Stimulated activated CD4-positive, alpha-beta T cell treated with anti-CD3 and anti-CD28 coated beads, Interleukin-15, amount 100 ng/mL, for 1 hour (primary cell): ENCODE measurements at places on chromosomes 16 and 17.

DNA sequence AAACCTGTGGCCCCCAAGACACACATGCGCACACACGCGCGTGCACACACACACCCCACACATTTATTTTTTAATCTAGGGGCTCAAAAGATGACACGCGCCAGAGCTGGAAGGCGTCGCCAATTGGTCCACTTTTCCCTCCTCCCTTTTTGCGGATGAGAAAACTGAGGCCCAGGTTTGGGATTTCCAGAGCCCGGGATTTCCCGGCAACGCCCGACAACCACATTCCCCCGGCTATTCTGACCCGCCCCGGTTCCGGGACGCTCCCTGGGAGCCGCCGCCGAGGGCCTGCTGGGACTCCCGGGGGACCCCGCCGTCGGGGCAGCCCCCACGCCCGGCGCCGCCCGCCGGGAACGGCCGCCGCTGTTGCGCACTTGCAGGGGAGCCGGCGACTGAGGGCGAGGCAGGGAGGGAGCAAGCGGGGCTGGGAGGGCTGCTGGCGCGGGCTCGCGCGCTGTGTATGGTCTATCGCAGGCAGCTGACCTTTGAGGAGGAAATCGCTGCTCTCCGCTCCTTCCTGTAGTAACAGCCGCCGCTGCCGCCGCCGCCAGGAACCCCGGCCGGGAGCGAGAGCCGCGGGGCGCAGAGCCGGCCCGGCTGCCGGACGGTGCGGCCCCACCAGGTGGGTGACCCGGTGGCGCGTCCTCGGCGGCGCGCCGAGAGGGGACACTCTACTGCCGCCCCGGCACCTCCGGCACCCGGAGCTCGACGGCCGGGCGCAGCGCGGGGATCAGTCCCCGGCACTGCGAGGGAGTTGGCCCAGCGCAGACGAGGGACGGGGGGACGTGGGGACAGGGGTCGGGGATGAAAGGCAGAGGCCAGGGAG is at the start of gene STAT5A:
Gene STAT5A, plus strand, starts transcription at position 522 of the 826 bp plus-strand sequence. CDS start 914 bp downstream, outside the sequence.
- peak; percentile 65 for DNase-seq

- no peak for DNase-seq
These were observed 9.8 kb upstream of the CSNK1D start for GRCh38 chr17:82283208-82283749.

DNA sequence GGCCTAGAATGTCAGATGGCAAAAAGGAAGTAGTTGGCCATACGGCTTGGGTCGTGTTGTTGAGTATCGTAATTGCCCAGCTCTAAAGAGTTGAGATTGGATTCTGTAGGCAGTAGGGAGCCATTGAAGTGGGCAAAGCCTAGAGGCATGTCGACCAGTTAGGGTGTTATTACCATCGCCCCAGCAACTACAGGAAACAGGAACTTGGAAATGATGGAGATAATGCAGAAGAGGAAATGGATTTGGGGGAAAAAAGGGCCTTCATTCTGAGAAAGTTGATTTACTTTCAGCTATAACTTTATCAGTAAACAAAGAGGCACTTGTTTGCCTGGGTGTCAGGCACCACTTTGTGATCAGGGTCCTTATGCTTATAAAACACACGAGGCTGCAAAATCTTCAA is 52.6 kb downstream of the COX10 start:
- DNase-seq = no peak

DNA sequence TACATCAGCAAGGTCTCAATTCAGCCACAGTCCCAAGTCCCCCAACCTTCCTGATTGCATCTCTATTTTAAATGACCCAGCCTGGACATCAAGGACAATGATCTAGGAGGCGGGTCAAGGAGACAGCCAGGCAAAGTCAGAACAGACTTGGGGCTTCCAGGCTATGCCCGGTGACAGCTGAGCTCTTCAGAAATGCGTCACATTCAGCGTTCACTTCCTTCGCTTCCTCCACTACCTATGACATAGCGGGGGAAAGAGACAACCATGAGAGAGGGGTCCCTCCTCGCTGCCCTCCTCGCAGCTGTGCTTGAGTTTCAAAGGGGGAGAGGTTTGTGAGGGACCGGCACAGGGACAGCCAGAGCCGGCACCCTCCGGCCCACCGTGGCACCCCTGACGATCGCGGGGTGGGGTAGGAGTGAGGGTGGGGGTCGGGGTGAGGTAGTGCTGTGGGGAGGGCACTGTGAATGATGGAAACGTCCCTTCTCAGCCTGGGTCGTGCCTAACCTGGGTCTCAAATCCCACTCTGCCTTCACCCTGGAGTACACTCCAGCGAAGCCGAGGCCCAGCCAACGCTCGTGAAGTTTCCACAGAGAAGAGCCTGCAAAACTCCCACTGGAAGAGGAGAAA is 12.3 kb upstream of the LGALS3BP start:
- DNase-seq = no peak

- DNase-seq = no peak
These were observed 361.6 kb downstream of the WWOX start for GRCh38 chr16:78461087-78461486.
